Mesothelial cell of epicardium (in vitro differentiated cells): ENCODE measurements at places on chromosomes 12 and 14.

GRCh38 chr12:92234533-92234932 lies 88.9 kb upstream of the BTG1 start:
- DNase-seq, result no peak

DNA sequence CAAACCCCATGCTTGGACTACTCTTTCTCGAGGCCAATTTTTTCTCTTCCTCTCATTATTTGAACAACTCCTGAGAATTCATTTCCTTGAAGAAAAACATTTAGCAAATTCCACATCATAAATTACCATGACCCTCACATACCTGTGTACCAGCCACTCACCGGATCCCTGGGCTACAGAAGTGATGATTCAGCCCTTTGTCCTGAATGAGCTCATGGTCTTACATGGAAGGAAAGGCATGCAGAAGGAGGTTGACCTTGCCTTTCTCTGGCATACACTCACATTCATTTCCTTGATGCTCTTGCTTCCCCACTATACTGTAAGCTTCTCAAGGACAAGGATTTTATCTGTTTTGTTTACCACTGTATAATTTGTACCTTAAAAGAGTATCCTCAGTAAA lies 191.5 kb downstream of the SLC5A8 start:
- no peak for DNase-seq

- DNase-seq, result no peak
Measured at GRCh38 chr12:53676656-53677015, 753 bp upstream of the ATP5MC2 start.

GRCh38 chr12:65182012-65182739 lies 12.8 kb downstream of the LEMD3 start:
- DNase-seq, result no peak

GRCh38 chr14:105340821-105341733 lies 26.5 kb downstream of the PACS2 start:
- DNase-seq, result no peak

GRCh38 chr14:92712654-92713051 lies 35.8 kb downstream of the LGMN start:
- DNase-seq, result no peak

GRCh38 chr14:25400607-25401206 lies 350.8 kb upstream of the STXBP6 start:
- no peak for DNase-seq

- DNase-seq, result no peak
Measured at GRCh38 chr12:1398673-1399072, 195.7 kb downstream of the FBXL14 start.

DNA sequence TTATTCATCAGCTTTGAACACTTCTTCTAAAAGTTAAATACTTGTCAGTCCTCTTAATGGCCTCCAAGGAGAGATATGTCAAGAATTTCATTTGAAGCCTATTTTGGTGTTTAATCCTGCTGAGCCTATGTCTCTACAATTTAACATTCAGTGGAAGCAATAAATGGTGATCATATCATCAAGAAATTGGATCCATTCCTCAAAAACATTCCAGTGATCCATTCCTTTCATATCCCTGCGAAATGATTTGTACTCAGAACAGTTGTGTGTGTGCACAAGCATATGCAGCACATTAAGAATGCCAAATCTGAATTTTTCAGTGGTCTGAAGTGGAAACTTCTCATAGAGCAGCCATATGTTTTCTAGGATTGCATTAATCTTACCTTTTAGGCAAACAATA lies 373.7 kb upstream of the SYT1 start:
- no peak for DNase-seq

- peak; percentile 41 for DNase-seq
Measured at GRCh38 chr12:79934281-79935020, 446 bp downstream of the PPP1R12A start.

GRCh38 chr12:48424644-48425043 lies 47.7 kb upstream of the ANP32D start:
- DNase-seq, result no peak

DNA sequence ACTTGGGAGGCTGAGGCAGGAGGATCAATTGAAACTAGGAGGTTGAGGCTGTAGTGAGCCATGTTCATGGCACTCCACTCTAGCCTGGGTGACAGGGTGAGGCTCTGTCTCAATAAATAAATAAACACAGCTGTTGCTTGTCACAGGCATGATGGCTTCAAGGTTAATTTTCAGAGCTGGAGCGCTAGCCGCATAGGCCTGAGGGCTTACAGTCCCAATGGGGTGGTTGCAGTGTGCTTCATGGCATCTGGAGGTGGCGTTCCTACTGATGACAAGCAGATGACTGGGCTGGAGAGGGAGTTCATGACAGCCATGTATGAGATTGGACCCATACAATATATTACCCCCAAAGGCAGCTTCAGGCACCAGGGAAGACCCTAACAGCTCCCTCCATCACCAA lies 1.6 kb upstream of the FMNL3 start:
- no peak for DNase-seq

GRCh38 chr14:23068789-23069412 lies 11.6 kb upstream of the CDH24 start:
- no peak for DNase-seq

DNA sequence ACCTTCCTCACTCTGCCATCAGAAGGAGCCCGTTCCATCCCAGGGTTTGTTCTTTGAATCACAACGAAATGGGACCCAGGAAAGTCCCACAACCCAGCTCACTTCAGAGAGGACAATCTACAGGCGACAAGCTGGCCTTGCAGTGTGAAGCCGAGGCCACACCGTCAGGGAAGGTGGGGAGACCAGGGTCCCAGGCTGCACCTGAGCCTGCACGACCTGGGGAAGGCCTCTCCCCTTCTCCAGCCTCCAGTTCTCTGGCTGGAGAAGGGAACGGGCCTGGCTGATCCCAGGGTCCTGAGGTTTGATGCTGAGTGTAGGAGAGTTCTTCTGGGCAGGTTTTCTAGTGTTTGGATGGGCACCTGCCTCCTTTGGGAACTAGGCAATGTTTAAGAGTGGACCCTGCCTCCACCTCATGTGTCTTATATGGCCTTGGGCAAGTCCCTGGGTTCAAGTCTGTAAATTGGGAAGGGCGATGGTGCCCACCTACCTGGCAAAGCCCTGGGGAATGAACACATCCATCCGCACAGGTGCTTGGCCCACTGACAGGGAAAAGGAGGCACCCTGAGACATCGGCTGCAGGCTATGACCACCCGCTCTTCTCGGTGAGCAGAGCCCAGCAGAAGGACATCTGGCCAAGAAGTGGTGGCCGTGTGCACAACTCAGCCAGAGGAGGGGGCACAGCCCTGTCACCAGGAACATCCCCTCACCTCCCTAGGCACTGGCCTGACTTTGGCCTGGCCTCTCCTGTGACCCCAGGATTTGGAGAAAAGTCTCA lies 77.9 kb upstream of the BCL11B start:
- DNase-seq, result no peak

DNA sequence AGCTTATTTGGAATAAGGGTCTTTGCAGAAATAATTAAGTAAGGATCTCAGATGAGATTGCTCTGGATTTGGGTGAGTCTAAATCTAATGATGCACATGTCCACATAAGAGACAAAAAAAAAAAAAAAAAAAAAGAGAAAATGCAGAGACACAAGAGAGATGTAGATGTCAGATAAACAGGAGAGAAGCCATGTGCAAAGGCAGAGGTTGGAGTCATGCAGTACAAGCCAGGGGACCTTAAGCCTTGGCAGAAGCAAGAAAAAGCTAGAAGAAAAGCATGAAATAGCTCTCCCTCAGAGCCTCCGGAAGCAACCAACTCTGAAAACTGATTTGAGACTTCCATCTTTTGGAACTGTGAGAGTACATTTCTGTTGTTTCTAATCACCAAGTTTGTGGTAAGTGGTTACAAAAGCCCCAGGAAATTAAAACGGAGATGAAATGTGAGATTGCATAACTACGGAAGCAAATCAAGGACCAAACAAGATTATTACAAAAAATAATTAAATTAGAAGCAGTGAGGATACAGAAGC lies 1304.0 kb upstream of the SEL1L start:
- no peak for DNase-seq

DNA sequence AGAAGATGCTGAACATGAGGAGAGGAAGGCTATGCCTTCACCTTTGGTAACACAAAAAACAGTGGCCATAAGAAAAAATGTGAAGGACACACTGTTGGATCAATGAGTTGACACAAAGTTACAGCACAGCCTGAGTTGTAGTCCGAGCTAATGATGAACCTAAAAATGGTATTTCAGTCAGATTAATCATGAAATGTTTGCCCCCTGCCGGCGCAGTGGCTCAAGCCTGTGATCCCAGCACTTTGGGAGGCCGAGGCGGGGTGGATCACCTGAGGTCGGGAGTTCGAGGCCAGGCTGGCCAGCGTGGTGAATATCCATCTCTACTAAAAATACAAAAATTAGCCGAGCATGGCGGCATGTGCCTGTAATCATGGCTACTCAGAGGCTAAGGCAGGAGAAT lies 1.3 kb upstream of the CAPRIN2 start:
- DNase-seq, result no peak

DNA sequence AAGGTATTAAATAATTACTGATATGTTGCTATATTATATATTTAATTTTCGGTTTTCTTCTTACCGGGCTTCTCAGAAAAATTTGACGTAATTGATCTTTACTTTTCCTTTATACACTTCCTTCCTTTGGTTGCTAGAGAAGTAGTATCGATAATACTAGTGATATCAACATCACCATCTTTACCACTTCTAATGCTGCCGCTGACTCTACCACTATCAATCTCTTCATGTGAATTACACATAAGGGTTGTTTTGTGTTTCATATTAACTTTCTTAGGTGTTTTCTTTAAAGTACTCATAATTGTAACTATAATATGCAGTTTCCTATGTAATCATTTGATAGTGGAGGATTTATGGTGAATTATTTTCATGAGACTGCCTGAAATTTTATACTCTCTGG lies 30.9 kb upstream of the KLRF1 start:
- DNase-seq, result no peak

- DNase-seq, result no peak
Measured at GRCh38 chr12:85662207-85662602, 174.0 kb downstream of the RASSF9 start.

DNA sequence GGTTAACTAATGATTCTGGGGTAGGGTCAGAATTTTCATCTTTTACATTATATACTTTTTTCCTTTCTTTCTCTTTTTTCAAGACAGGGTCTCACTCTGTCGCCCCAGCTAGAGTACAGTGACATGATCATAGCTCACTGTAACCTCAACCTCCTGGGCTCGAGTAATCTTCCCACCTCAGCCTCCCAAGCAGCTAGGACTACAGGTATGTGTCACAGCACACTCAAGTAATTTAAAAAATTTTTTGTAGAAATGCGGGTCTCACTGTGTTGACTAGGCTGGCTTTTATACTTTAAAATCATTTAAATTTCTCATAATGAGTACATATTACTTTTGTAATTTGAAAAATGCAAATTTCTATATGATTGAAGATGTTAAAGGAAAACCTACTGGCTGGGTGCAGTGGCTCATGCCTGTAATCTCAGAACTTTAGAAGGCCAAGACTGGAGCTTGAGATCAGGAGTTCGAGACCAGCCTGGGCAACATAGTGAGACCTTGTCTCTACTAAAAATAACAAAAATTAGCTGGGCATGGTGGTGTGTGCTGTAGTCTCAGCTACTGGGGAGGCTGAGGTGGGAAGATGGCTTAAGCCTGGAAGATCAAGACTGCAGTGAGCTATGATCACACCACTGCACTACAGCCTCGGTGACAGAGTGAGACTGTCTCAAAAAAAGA lies 25.7 kb downstream of the R3HDM2 start:
- DNase-seq, result no peak

DNA sequence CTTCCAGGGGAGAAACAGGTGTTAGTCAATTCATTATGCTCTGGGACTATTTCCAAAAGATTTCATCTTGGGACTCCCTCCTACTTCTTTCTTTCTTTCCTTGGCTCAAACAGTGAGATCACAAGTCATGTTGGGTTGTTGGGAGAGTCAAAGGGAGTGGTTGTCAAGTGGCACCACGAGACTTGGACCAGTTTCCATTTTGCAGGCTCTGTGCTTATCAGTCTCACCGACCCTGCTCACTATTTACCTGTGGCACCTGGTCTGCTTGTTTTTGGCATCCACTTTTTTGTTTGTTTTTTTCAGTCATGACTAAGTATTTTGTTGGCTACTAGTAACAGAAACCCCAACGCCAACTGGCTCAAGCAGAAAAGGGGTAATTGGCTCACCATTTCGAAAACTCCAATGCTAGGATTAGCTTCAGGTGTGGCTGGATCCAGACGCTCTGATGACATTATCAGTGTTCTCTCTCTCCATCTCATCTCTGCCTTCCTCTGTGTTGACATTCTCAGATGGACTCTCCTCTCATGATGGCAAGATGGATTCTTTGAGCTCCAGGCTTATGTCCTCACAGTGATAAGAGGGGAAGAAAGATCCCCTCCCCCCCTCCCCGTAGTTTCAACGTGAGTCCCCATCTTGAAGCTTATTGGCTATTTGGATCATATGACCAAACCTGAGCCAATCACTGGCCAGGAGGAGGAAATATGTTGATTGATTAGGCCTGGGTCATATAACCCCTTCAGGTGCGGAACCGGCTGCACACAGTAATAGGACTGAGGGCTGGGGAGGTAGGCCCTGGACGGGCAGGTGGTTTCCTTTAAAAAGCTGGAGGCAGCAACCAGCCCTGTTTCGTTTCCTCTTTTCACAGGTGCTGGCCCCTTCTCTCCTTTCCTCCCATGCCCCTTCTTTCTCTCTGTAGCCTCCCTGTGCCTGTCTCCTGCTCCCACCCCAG lies 84.2 kb downstream of the AACS start:
- no peak for DNase-seq

DNA sequence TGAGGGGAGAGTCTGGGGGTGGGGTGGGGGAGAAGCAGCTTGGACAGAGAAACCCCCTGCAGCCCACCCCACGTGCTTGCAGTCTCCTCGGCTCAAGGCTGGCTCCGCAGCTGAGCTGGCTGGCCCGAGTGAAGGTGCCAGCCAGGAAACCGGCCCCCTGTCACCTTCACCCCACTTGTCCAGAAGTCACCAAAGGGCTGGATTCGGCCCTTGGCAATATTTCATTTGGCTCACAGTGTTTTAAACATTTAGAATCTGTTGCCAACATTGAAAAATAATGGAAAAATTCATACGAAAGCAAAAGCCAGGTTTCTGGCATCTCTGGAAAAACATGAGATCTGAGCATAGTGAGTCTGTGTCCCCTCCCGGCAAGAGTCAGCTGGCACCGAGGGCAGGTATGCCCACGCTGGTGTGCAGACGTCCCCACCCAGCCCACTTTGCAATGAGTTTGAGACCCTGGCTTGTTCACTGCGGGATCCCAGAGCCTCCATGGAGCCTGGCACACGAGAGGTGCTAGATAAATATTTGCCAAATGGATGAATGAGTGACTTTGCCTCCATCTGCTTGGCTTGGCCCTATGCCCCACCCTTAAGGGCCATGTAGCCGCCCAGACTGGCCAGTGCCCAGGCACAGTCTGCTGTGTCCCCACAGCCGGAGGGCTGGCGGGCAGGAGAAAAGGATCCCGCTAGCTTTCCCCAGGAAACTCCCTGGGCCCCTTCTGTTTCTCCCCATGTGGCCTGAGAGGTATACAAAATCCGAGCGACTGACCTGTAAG lies 18.2 kb downstream of the MSI1 start:
- DNase-seq, result no peak

DNA sequence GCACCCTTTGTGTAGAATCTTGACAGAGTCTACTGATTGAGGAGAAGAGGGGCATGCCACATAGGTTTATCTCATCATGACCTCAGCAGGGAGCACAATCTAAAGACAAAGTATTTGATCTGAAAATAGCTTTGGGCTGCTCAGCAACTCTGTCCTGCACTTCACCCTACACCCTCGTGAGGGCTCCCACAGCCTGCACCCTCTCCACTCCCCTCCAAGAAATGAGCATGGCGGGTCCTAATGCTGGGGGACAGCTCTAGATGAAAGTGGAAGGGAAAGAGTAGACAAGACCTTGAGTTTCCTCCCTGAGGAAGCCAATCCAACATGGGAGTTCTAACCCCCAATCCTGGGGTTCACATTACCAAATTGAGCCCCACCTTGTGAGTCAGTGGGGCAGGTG lies 10.7 kb upstream of the KRT5 start:
- no peak for DNase-seq

GRCh38 chr14:104935026-104935650 lies 10.5 kb downstream of the PLD4 start:
- no peak for DNase-seq
